ENCODE measurements at places on chromosomes 12 and 14.
A peak's percentile ranks its signal among the peaks of the same experiment; 100 is the strongest.

- DNase-seq: no peak
Observed at GRCh38 chr12:121079736-121080272, 40.8 kb upstream of the OASL start.

GRCh38 chr12:28218875-28219274 lies 28.6 kb downstream of the CCDC91 start:
- no peak for DNase-seq

- no peak for DNase-seq
Observed at GRCh38 chr14:78018283-78018682, 151.9 kb upstream of the NRXN3 start.

DNA sequence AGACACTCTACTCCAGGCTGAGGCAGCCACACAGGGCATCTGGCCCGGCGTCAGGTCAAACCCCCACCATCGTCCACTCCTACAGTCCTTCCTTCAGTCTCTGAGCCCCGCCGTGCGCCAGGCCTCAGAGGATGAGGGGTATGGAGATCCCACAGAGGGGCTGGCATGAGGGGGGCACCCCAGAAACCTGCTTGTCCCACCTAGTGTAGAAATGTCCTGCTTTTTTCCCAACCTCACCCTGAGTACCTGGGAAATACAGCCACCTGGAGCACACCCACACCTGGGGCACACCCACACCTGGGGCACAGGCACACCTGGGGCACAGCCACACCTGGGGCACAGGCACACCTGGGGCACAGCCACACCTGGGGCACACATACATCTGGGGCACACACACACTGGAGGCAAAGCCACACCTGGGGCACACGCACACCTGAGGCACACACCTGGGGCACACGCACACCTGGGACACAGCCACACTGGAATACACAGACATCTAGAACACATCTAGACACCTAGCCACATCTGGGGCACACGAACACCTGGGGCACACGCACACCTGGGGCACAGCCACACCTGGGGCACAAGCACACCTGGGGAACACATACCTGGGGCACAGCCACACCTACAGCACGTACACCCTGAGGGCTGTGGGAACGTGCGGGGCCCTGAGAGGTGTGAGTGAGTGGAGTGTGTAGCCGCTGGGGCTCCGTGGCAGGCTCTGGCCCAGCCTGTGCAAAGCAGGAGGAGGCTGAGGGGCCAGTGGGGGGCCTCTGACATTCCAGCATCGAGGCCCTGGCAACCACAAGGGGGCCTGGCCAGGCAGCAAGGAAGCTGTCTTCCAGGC lies 18.4 kb downstream of the AKT1 start:
- DNase-seq: no peak

DNA sequence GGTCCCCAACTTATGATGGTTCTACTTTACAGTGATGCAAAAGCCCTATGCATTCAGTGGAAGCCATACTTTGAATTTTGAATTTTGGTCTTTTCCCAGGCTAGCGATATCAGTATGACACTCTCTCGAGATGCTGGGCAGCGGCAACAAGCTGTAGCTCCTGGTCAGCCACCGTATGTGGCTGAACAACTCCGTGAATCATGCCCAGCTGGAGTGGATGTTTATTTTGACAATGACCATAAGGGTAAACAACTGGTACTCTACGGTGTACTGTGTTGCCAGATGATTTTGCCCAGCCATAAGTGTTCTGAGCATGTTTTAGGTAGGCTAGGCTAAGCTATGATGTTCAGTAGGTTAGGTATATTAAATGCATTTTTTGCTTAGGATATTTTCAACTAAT lies 8.2 kb upstream of the ZNF410 start:
- DNase-seq: no peak

GRCh38 chr12:57142727-57143126 lies 4.7 kb downstream of the LRP1-AS start:
- DNase-seq: no peak

DNA sequence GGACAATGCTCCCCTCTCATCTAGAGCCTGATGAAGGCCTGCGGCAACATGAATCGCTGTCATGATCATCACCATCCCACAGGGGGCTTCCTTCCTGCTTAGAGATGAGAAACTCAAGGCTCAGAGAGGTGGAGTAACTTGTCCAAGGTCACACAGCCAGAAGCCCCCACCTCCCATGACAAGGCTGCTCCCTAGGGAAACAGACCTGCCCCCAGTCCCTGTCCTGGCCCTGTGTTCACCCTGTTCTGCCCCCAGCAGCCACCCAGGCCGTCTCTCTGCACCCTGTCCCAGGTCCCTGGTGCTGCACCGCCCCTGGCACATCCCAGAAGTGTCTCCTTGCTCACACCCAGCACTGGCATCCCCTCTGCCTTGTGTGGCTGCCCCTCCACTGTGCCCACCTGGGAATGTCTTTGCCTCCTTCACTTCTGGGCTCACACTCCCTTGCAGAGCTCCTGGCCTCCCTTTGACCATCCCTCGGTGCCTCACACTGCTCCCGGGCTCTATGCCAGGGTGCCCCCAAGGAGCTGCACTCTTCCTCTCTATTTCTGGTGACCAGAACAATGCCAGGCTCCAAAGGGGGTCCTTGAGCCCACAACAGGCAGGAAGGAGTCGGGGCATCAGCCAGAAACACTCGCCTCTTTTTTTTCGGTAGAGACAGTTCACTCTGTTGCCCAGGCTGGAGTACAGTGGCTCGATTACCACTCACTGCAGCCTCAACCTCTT lies 70.5 kb downstream of the BCL11B start:
- DNase-seq: no peak

GRCh38 chr14:59565087-59565486 lies 11.5 kb downstream of the CCDC175 start:
- DNase-seq: no peak

DNA sequence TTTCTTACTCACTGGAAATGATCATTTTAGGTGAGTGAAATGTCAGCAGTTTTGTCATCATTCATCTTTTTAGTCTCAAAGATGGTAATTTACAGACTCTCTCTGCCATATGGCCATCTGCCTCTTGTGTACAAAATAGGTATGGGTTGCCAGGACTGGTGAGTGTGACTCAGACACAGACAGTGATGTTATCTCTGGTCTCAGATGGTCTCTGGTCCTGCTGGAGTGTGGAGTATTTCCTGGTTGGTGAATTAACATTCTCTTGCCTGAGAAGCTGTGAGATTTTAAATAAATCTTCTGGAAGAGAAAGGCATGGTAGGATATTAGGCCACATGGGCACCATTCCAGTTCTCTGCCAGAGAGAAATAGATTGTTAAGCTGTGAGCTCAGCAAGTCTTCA lies 207.0 kb downstream of the ATP23 start:
- no peak for DNase-seq

DNA sequence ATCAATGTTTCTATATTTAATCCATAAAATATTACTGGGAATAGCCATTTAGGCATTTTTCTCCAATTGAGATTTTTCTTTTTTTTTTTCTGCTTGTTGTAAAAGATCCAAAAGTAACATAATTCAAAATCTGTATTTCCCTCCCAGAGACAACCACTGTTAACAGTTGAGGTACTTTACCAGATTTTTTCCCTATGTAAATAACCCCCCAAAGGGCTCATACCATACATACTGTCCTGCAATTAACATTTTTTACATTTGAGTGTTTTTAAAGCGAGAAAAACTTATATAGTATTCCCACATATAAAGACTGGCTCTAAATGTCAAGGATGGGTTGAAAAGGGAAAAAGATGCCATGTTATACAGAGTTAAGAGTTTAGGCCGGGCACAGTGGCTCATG lies 18.1 kb downstream of the PPP1R12A start:
- no peak for DNase-seq

DNA sequence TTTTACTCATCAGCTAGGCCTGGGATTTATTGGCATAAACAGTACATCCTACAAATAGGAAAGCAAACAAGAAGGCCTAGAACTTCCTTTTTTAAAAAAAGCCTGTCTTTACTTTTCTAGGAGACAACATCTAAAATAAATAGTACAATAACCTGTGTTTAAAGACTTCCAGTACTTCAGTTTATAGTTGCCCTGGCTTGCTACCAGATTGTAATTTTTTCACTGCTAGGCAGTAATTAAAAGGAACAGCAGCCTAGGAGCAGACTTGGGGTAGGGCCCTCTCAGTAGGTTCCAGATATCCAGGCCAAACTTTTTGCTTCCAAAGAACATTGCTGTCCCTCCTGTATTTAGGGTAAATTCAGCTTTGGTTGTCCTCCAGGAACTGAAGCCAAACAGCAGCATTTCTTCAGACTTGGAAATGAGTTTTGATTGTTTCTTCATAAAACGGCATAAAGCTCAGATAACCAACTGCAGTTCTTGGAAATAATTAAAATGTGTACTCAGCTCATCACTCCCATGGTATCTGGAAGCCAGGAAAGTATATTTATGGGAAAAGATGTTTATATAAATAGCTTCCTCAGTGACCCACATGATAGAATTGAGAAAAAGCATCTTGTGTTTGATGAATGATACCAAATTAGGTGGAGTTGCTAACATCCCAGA lies 61.7 kb downstream of the PPP1R36 start:
- no peak for DNase-seq

GRCh38 chr12:130026608-130027176 lies 122.9 kb upstream of the TMEM132D start:
- peak; percentile 10 for DNase-seq

- DNase-seq: no peak
Observed at GRCh38 chr12:42162965-42163364, 18.3 kb upstream of the GXYLT1 start.

DNA sequence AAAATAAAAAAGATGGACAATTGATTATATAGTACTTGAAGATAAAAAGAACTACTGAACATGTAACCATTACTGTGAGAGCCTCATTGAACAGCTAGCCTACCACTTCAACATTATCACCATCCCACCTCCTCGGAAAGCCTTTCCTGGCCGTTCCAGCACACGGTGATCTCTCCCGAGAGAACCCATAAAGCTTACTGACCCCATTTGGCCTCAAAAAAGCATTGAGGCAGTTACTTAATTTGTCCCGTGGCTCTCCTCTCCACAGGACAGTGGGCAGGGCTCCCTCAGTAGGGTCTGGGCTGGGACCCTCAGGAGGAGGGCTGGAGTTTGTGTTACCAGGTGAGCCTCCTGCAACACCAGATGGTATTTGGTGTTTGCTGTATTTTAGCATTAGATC lies 55.8 kb downstream of the RAB35 start:
- DNase-seq: no peak

DNA sequence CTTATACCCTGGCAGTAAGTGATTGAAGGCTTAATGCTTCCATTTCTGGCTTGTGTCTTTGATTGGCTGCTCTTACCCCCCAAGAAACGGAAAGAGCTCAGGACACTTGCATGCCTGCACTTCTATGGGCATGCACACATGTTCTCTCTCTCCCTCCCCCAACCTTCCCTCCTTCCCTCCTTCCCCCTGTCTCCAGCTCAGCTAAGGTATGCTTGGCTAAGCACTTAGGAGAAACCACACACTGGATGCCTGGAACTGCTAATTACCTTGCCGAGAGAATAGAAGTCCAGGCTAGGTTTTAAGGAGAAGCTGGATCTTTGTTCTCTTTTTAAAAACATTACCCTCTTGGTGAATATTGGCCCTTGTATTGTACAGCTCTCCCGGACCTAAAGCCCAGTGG lies 1072.8 kb upstream of the TMEM132C start:
- no peak for DNase-seq

DNA sequence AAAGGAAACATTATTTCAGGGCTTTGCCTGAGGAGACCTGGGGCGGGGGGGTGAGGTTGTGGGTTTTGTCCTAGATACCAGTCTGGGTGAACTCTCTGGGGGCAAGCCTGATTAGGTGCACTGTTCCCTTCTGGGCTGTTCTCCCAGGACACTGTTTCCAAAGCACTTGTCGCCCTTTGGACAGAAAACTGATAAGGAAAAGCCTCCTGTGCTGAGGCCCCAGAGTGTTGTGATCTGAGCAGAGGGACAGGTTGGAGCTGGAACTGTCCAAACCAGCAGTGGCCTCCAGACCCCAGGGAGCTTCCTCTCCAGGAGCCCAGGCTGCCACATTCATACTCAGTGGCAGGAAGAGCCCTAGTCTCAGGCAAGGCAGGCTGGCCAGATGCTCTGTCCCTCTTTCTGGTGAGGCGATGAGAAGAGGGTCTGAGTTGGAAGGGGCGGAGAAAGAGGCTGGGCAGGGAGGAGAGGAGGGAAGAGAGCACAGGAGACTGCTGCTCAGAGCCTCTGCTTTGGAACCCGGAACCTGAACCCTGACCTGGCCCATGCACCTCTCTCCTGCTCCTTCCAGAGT lies 1.9 kb downstream of the GALNT16 start:
- no peak for DNase-seq

DNA sequence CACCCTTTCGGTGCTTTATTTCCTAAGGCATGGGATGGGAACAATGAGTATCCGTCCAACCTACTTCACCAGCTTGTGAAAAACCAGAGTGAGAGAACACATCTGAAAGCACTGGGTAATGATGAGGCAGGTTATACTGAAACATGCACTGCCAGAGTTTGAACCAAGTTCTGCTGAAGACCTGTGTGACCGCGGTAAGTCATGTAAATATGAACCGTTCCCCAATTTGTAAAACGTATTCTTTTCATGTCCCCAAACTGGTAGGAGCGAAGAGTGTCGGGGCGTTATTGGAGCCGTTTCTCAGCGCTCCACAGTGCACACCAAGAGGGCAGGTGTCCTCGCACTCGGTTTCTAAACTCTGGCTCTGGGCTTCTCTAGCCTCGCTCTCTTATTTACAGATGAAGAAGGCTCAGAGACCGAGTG lies 788 bp upstream of the NGDN start:
- no peak for DNase-seq

All from NCI-H1930 (cell line).